ENCODE measurements at places on chromosomes 6 and 20.

- no peak for DNase-seq
These were observed 31.7 kb upstream of the SPDEF start for GRCh38 chr6:34587851-34588250.

DNA sequence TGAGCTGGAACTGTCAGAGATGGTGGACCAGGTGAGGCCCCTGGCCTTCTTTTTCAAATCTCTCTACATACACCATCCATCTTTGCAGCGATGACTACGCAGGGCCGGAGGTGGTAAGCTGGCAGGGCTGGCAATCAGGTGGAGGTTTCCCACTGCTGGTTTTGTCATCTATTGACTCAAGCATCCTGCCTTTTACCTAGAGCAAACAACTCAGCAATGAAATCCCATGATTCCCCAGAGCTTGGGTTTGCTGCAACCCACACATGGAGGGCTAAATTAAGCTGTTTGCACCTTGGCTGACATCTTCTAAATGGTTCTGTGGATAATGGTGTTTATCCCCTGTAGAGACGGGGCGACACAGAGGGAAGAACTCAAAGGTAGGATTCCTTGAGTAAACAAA is 170.2 kb downstream of the SCP2D1 start:
- no peak for DNase-seq

- no peak for DNase-seq
These were observed 48.6 kb downstream of the SLC2A10 start for GRCh38 chr20:46757754-46758678.

GRCh38 chr20:52684176-52684575 is 288.0 kb upstream of the TSHZ2 start:
- no peak for DNase-seq

DNA sequence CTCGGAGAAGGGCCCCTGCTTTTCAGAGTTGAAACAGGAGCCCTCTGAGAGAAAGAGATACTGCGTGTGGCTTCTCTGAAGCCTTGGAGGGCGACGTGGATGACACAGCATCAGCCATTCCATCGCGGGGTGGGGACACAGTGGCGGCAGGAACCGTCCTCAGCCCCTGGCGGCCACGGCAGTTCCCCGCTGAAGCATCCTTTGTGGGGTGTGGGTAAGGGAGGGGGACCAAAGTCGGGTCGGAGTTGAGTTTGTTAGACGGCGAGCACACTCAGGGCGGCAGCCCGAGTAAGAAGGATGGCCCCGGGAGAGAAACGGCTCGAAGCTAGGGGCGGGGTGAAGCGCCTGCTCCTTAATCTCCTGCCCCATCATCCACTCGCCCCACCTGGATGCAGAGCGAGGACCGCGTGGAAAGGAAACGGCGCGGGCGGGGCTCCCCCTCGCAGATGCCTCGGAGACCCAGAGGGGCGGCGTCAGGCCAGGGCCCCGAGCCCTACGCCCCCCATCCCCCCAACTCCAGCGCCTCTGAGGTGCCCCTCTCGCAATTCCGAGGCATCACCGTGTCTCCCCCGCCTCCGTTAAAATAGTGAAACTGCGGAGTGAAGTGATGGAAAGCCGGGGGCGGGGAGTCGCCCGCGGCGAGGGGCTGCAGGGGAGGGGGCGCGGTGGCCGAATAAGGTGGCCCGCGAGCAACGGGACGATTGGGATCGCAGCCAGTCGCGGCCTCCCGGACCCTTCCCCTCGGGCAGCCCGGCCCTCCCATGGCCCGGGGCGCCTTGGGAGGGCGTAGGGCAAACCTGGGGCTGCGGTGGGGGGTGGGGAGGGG is 796 bp upstream of the RREB1 start:
- DNase-seq = peak; percentile 52

GRCh38 chr6:159832946-159833345 is 32.9 kb downstream of the PNLDC1 start:
- DNase-seq = no peak

DNA sequence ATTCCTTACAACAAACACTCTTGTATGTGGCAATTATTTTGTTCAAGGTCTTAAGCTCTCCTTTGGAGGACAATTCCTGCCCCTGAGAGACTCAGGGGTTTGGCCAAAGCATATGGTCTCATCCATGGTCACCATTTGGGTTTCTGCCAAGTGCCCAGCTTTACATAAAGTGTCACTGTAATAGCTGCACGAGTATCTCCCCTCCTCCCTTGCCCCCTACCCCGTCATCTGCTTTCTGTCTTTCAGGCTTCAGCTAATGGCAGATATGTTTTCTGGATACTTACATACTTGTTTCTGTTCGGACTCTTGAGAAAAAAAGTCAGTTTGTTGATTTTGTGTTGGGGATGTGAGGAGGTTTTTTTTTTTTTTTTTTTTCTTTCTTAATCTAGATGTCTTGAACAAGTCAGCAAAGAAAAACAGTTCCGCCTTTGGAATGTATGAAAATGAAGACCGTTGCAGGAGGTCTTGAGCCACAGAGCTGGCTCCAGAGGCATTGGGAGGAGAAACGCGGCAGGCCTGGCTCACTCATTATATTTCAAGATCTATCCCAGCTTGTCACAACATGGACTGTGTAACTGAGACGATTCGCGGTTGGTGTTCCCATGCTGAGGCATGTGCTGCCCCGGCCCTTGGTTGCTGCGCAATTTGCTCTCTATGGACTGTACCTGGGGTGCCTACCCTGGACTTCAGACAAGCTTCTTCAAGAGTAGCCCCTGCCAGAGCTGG is 32.6 kb upstream of the STX16 start:
- no peak for DNase-seq

DNA sequence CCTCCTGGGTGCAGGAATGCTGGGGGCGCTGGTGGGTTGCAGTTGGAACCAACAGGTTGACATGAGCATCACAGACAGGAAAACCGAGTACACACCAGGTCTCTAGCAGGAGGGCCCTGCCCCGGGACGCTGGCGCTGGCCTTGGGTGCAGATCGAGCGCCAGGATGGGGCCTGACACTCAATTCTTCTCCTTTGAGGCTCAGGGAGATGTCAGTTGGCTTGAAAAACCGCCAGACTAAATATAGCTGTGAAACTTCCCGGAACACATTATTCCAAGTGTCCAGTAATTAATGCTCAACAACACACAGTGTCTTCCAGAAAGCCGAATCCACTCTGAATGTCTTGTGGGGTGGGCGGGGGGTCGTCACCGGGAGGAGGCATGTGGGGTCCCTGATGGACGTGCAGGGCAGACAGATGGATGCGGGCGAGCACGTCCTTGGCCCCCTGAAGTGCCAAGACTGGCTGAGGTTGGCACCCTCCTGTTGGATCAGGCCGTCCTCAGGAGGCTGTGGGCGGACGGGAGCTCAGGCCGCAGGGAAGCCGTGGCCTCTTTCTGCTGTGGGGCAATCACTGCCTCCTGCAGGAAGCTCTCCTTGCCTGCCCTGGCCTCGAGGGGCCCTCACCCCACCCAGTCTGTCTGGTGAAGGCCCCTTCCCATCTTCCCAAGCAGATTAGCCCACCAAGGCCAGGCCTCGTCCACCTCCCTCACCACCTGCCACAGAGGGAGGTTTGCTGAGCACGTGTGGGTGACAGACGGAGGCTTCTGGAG is 19.4 kb upstream of the GATA5 start:
- DNase-seq = no peak

DNA sequence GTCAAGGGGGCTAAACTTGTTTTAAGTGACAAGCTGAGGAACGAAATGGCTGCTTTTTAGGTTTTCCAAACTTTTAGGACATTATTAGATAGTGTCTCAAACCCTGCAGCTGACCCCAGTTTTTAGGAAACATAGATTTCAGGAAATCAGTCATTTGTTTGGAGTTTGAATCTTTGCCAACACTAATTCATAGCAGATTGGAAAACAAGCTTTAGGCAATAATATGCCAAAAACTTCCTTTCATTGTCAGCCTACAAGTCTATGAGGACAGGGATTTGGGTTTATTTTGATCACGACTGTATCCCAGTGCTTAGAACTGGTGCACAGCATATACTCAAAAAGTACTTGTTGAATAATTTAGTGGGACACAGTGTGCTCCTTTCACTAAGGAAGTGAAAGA is 123.2 kb downstream of the TINAG start:
- DNase-seq = no peak

DNA sequence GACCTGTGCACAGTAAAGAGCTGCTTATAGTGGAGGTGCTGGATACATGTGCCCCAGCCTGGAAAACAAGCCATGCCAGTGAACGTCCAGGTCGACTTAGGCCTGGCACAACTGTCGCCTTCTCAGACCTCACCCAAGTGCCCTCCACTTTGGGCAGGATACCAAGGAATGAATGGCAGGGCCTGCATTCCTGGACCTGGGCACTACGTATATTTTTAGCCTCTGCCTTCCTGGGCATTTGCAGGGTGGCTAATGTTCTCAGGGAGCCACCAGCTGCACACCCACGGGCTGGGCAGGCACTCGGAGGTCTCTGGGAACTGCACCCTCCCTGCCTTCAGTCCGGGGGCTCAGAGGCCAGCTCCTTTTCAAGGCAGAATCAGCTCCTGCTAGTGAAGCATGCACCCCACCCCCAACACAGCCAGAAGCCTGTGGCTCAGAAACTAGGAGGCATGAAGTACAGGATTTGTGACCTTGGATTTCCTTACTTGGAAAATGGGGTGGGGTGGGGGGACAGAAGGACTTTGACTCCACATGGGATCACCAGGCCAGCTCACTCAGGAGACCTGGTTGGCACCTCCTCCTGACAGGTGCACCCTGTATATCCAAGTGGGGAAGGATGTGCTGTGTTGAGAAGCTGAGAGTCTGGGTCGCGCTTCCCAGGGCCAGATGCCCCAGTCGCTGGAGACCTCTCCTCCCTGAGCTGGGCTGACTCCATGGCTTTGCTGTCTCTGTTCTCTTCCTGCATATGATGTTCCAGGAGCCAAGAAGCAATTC is 2.5 kb upstream of the LSM14B start:
- DNase-seq = peak; percentile 48

GRCh38 chr20:1301031-1301529 is 27.9 kb downstream of the SDCBP2 start:
- DNase-seq = no peak

GRCh38 chr20:14434384-14435136 is 97.1 kb upstream of the FLRT3 start:
- no peak for DNase-seq

- no peak for DNase-seq
These were observed 6.0 kb downstream of the LHFPL5 start for GRCh38 chr6:35810971-35811698.

GRCh38 chr6:19333936-19334335 is 503.2 kb upstream of the ID4 start:
- DNase-seq = no peak

GRCh38 chr20:58231683-58232082 is 3.2 kb upstream of the ANKRD60 start:
- DNase-seq = no peak

DNA sequence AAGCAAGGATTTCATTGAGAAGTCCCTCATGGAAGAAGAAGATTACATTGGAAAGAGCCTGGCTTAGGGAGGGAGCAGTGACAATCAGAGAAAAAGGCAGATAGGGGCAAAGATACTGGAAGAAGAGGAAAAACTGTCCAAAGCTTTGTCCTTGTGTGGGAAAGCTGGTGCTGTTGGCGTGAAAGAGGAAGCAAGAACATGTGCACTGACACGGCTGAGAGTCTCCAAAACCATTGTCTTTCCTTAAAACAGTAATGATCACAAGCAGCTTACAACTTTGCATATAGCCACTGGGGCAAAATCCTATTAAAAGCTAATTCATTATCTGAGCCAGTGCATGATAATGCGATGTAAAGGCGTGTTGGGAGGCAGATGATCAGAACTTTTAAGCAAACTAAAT is 85.1 kb upstream of the ESR1 start:
- DNase-seq = no peak

- DNase-seq = no peak
These were observed 3.3 kb downstream of the WFDC3 start for GRCh38 chr20:45788351-45788750.

GRCh38 chr6:135922174-135922573 is 70.7 kb downstream of the PDE7B start:
- no peak for DNase-seq

DNA sequence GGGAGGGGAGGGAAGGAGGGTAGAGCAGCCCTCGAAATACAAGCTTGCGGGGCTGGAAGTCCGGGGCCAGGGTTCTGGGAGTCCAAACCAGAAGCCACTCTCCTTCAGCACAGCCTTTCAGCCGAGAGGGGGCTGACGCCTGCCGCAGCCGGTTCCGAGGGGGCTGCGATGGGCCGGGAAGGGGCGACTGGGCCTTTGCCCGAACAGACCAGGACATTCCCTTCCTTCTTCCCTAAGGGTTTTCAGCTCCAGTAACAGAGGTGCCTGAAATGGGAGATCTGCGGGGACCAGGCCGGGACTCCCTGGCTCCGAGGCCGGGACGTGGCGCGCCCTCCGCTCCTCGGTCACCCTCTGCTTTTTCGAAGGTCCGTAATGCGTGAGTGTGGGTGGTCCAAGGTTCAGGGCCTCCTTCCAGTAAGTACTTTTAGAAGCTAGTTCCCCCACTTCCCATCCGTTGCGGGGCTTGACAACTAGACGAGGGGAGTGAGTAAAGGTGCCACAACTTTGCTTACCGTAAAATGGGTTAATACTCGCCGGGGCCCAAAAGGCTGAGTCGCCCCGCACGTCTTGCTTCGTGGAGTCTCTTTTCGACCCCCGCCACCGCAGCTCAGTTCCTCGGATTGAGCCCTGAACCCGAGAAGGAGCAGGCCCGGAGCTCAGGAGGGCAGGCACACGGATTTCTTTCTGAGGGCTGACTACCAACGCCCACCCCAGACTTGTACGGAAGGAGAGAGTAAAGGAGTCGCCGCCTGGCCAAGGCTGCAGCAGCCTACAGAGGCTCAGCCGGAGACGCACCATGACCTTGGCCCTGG is 2.9 kb upstream of the OLIG3 start:
- no peak for DNase-seq

DNA sequence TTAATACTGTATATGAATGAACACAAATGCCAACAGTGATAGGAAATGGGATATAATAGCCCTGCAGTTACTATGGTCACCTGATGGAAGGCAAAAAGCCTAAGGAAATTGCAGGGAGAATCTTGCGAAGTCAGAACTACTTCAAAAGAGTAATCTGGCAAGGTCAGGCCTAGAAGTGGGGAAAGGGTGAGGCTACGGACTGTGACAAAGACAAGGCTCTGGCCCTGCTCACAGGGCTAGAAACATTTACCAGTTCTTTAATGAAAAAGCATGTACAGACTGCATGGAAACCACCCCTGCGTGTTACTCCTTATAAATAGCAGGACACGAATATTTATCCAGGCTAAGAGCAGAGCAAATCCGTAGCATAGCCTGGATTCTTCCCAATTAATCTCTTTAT is 52.5 kb upstream of the HECA start:
- DNase-seq = no peak

- no peak for DNase-seq
These were observed 55.1 kb downstream of the CDS2 start for GRCh38 chr20:5181958-5182357.

- no peak for DNase-seq
These were observed 73.4 kb upstream of the RNF24 start for GRCh38 chr20:4088766-4089165.

Measured in left colon (tissue), 2 donors.